ENCODE measurements at places on chromosomes 1 and 21.

DNA sequence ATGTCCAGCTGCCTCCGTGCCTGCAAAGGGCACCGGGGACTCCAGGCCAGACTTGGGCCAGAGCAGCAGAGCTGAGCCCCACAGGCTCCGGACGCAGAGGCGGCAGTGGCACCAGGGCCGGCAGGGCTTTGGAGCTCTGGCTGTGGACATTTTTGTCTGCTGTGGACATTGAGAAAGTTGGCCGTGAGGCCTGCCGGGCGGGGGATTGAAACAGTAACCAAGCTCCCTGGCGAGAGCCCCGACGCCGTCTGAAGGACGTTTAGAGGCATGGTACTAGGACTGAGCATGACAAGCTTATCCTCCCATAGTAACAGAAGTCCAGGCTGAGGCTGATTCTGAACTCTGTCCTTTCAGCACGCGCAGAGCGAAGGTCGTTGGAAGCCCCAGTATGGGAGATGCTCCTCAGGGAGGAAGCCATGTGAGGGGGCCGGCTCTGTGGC is 323.8 kb downstream of the AMY1C start:
- no peak overlapping the region for H3K27ac ChIP-seq
- DNase-seq = no peak
- H3K4me3 ChIP-seq = no peak overlapping the region
- H3K4me1 ChIP-seq = no peaks in the 10 kb centered on the region

- peaks cover 89% of the 10 kb centered on the region for H3K36me3 ChIP-seq
- H3K4me3 ChIP-seq = no peak overlapping the region
- no peaks in the 10 kb centered on the region for H3K27me3 ChIP-seq
- no peak for DNase-seq
- H3K27ac ChIP-seq = no peak overlapping the region
These were observed 6.4 kb downstream of the ZNF687 start for GRCh38 chr1:151288502-151288901.

DNA sequence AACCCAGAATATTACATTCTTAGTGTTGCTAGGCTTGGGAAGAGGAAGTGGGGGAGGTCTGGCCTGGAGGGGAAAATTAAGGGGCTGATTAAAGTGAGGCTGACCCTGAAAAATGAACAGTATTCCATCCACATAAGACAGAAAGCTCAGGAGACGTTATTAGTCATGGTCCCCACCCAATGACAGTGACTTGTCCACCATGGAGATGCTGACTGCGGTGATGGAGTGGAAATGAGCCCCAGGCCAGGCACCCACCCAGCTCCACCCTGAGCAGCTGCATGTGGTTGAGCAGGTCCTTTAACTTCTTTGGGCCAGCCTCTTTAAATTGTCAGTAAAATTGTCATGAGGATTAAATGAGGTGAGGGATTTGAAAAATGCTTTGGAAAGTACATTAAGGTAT is 1.4 kb upstream of the SPRR4 start:
- peaks cover 16% of the 10 kb centered on the region for H3K27me3 ChIP-seq
- H3K27ac ChIP-seq = no peak overlapping the region
- no peak for DNase-seq
- no peak overlapping the region for H3K4me3 ChIP-seq
- H3K36me3 ChIP-seq = no peaks in the 10 kb centered on the region

DNA sequence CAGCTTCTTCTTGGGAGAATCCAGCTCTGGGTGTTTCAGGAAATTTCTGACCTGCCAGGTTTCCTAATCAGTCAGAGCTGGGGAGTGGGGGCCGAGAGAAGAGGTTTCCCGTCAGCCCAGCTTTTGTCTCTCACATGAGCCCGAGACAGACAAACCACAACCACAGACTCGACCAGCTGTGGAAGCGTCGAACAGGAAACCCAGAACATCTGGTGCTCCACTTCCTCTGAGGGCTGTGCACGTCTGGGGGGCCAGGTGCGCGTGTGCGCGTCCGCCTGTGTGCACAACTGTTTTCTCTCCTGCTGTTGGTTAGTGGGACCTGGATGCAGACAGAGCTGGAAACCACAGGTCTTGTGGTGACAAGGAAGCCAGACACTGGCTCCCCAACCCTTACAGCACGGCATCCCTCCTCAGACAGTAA is 113.0 kb upstream of the SLC25A33 start:
- no peaks in the 10 kb centered on the region for H3K36me3 ChIP-seq
- DNase-seq = peak; percentile 97
- H3K4me1 ChIP-seq = peaks cover 88% of the 10 kb centered on the region
- peak overlapping the region; percentile 90 for H3K27ac ChIP-seq
- peak overlapping the region; percentile 26 for H3K4me3 ChIP-seq

- no peaks in the 10 kb centered on the region for H3K36me3 ChIP-seq
- no peak overlapping the region for H3K4me3 ChIP-seq
- no peak for DNase-seq
- H3K27me3 ChIP-seq = no peaks in the 10 kb centered on the region
These were observed 81.4 kb downstream of the SMYD2 start for GRCh38 chr1:214362188-214362882.

- no peak overlapping the region for H3K27ac ChIP-seq
- H3K4me1 ChIP-seq = peaks cover 20% of the 10 kb centered on the region
- H3K4me3 ChIP-seq = no peak overlapping the region
- no peak for DNase-seq
- no peaks in the 10 kb centered on the region for H3K27me3 ChIP-seq
- H3K36me3 ChIP-seq = no peaks in the 10 kb centered on the region
These were observed 21.0 kb upstream of the SLC44A3 start for GRCh38 chr1:94799206-94799605.

DNA sequence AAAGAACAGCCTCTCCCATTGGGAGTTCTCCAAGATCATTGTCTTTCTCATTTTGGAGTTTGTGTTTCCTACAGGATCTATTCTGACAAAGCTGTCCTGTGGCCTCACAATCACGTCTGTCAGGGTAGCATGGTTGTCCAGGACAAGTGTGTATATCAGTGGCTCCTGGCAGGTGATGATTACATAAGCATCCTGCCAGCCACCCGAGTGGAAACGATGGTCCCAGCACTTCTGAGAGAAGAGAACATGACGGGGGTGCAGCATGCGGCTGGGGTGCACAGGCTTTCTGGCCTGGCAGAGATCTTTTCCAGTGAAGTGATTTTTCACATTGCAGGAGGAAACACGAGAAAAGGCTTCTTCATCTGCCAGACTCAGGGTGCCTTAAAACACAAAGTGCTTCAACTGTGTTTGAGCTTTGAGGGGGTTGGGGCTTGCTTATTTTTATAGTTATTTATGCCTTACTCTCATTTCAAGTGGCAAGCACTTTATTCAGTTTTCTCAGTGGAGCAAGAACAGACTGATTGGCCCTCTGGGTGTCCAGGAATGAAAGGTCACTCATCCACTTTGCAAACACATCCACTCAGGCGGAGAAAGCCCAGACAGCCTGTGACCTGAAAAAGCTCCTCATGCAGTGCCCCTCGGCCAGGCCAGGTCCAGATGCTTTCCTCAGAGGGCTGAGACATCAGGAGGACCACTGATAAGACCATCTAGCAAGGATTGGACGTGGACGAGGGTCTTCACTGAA is 186.0 kb downstream of the DUSP10 start:
- H3K4me3 ChIP-seq = no peak overlapping the region
- DNase-seq = no peak
- no peaks in the 10 kb centered on the region for H3K36me3 ChIP-seq
- H3K27ac ChIP-seq = no peak overlapping the region

DNA sequence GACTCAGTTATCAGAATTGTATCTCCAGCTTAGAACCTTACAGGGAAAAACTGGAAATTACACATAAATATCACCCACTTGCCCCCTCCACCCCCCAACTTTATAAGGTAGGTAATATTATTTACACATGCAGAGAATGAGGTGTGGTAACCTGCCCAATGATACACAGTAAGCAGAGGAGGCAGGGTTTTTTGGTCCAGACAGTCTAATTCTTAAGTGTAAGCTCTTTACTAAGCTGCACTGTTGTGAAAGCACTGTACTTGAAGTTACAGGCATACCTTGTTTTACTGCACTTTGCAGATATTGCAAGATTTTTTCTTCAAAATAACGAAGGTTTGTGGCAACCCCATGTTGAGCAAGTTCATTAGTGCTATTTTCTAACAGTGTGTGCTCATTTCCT is 24.8 kb upstream of the MYOCOS start:
- H3K4me3 ChIP-seq = no peak overlapping the region
- peaks cover 16% of the 10 kb centered on the region for H3K36me3 ChIP-seq
- H3K27ac ChIP-seq = no peak overlapping the region
- no peaks in the 10 kb centered on the region for H3K27me3 ChIP-seq
- no peak for DNase-seq
- H3K4me1 ChIP-seq = no peaks in the 10 kb centered on the region

All from DND-41 (cell line).